Activated CD4-positive, alpha-beta T cell treated with anti-CD3 and anti-CD28 coated beads, Interleukin-10, Interleukin-2, amounts not matched to agents 100 ng/mL and 50 ng/mL, durations not matched to agents 16 hours and 8 hours (primary cell): ENCODE measurements at places on chromosomes 11 and 22.

GRCh38 chr11:65741185-65741584 lies 20.6 kb upstream of the RNASEH2C start:
- no peak for DNase-seq

GRCh38 chr11:67301313-67301921 lies 1.9 kb upstream of the SSH3 start:
- DNase-seq, result no peak

- no peak for DNase-seq
Measured at GRCh38 chr11:100612766-100613165, 74.3 kb upstream of the ARHGAP42 start.

- no peak for DNase-seq
Measured at GRCh38 chr11:69137151-69137844, 18.4 kb upstream of the SMIM38 start.

DNA sequence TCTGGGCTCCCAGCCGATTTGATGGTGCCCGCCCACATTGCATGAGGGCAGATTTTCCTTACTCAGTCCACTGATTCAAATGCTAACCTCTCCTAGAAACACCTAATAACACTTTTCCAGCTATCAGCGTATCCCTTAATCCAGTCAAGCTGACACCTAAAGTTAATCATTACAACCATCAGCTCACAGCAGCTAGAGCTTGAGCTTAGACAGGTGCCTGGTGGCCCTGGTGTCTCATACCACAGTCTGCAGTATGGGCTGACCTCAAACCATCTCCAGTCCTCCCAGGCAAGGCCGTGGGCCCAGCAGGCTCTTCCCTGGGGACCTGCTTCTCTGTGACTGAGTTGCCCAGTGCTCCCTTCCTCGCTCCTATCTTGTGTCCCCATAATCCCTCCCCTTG lies 174.4 kb upstream of the NECTIN1 start:
- no peak for DNase-seq

- no peak for DNase-seq
Measured at GRCh38 chr22:24834845-24835570, 29.0 kb downstream of the SGSM1 start.

DNA sequence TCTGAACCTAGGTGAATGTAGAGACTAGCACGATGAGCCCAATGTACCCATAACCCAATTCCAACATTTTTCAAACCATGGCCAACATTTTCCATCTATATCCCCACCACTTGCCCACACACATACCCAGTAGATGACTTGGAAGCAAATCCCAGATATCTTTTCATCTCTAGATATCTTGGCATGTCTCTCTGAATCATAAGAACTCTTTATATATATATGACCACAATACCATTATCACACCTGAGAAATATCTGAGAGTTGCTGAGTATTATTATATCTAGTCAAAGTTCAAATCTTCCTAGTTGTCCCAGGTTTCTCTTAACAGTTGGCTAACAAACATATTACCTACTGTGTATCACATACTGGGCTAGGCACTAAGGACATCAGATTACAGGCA lies 37.9 kb upstream of the NFRKB start:
- DNase-seq, result no peak
